Gastroesophageal sphincter (tissue), 4 donors: ENCODE measurements at places on chromosomes 6 and 20. TPM values are rescaled to one million over a fixed set of nuclear protein-coding genes. Genes with fewer than 3 reads are reported as not detected.

DNA sequence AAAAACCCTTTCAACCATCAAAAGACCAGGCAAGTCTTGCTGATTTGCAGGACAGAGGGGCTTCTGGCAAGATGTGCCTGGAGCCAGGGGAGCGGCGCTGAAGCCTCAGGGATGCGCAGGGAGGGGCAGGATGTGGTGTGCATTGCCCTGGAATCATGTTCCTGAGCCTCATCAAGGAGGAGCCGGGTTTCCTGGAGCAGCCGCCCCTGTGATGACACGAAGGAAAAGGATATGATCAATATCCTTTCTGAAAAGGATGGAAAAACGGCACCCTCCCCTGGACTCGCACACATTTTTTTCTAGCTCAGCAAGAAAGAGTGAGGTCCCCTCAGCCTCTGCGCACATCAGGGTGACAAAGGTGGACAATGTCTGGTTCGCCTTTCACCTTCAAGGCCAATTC is 173.1 kb upstream of the SSTR4 start:
- ATAC-seq, result peak; percentile 48

GRCh38 chr6:155599160-155599559 is 143.5 kb upstream of the NOX3 start:
- no peak for ATAC-seq

FAM217A gene
- total RNA-seq, result not detected

LAMA4 gene
- total RNA-seq, result 256 TPM
